ENCODE measurements at places on chromosomes 7 and 10.

- no peak for DNase-seq
Observed at GRCh38 chr10:50567384-50567783, 56.4 kb downstream of the SGMS1 start.

- no peak for DNase-seq
Observed at GRCh38 chr7:47368190-47368812, 213.6 kb downstream of the TNS3 start.

GRCh38 chr7:119175911-119176627, 951.6 kb downstream of the ANKRD7 start:
- DNase-seq = peak; percentile 90

- DNase-seq = no peak
Observed at GRCh38 chr10:30045961-30046360, 13.4 kb downstream of the JCAD start.

DNA sequence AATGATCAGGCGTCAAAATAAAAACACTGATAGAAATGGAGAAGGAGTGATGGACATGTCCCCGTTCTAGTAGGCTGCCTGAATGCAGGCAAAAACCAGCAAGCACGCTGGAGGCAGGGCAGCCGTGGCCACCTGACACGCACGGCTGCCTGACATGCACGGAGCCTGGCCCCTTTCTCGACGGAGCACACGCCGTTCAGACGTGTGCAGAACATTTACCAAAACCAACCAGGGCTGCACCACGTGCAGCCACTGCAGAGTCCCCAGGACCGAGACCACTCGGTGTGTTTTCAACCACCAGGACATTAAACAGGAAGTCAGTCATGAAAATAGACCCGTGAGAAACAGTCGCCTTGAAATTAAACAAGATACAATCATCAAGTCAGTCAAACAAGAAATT, 61.9 kb upstream of the NKX6-2 start:
- DNase-seq = no peak

DNA sequence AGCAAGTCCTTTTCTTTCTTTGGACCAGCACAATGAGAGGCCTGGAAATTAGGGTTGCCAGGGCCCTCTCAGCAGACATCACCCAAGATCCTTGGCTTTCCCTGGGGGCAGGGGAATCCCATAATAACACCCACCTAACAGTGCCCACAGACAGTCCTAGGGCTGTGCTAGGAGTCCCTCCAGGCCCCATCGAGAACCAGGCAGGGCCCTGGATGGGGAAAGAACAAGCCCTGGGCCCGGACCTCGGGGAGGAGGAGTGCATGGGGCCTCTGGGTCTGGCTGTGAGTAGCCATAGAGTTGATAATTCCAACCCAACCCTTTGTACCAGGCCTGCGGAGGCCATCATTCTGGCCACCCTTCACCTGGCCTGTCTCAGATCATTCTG, 201.2 kb upstream of the ZMIZ1 start:
- no peak for DNase-seq

- no peak for DNase-seq
Observed at GRCh38 chr7:130435311-130435854, 5.4 kb downstream of the CEP41 start.

DNA sequence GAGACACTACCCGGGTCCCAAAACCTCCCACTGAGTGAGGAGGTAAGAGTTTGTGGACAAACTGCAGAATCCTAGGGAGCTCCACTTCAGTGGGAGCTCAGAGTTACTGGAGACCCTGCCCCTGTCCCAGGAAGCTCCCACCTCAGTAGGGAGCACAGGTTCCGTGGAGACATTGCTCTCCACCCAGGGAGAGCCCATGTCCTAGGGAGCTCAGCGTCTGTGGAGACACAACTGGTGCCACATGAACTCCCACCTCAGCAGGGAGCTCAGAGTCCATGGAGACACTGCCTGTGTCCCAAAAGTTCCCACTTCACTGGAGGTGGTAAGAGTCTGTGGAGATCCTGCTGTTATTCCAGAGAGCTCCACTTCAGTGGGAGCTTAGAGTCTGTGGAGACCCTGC, 6.3 kb downstream of the MYO1G start:
- DNase-seq = no peak

DNA sequence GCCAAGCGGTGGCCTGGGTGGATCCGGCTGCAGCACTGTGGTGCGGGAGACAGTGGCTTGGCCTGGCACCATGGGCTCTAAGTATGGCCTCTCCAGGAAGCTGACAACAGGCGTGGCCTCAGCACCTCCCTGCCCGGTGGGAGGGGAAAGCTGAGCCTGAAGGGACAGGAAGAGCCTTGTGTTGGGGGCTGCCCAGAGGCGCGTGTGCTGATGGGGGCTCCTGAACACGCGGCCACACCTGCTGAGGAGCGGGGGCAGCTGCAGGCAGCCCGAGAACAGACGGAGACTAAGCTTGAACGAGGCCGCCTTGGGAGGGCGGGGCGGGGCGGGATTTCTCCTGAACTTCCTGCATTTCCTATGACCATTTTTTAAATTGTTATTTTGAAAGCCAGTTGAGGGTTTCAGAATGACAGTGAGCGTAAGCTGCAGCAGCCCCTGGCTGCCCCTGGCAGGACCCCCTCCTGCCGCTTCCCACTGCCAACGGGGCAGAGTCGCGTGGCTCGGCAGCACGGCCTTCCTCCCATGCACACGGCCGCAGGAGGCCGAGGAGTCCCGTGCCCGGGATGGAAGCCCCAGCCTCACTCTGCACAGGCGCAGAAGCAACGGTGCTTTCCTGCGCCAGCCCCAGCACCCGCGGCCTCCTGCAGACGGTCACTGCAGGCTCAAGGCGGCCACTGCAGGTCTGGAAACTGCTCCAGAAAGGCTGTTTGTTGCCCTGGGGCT, 43.2 kb downstream of the DPYSL4 start:
- no peak for DNase-seq

GRCh38 chr10:124629415-124629814, 114.8 kb downstream of the FAM53B start:
- no peak for DNase-seq

DNA sequence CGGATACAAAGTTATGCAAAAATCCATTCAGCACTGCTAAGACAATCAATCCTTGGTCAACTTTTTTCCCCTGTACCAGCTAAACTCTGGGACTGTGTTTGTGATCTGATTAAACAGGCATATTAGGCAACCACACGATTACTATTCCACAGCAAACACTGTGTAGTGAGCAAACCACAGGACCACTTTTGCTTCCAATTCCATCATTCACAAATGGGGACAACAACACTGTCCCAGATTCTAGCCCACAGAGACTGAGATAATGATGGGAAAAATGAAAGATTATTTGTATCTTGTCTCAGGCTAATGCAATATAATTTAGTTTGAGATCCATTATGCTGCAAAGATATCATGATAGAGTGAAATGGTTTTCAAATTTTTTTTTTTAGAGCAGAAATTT, 163.7 kb upstream of the AOAH start:
- no peak for DNase-seq

DNA sequence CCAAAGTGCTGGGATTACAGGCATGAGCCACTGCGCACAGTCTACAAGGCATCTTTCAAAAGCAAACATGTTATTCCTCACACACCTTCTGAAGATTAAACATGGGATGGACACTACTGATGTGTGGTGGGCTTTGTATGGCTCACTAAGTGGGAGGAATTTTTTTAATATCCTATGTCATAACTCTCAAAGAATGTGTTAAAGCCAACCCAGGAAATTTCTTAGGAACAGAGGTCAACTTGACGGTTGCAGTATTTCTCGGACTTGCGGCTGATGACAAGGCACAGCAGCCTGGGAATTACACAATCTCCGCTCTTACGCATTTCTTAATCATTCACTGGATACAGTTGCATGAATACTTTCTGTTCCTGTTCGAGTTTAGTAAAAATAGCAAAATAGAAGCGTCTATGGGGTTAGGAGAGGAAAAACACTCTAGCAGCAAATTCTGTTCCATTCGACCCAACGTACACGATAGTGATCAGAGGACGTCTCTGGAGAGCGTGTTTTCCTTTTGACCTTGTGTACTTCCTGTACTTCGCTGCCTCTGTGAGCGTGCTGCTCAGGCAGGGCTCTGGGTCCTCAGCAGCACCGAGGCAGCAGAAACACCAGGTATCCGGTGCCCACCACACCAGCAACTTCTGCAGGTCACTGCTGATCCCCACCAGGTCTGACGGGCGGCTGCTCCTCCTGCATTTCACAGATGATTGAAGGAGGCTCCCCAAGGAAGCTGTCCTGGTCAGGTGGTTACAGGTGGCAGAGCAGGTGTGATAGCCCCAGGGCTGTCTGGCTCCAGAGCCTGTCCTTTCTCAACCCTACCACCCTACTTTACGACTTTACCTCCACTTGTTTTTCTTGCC, 26.4 kb upstream of the SRGN start:
- no peak for DNase-seq

DNA sequence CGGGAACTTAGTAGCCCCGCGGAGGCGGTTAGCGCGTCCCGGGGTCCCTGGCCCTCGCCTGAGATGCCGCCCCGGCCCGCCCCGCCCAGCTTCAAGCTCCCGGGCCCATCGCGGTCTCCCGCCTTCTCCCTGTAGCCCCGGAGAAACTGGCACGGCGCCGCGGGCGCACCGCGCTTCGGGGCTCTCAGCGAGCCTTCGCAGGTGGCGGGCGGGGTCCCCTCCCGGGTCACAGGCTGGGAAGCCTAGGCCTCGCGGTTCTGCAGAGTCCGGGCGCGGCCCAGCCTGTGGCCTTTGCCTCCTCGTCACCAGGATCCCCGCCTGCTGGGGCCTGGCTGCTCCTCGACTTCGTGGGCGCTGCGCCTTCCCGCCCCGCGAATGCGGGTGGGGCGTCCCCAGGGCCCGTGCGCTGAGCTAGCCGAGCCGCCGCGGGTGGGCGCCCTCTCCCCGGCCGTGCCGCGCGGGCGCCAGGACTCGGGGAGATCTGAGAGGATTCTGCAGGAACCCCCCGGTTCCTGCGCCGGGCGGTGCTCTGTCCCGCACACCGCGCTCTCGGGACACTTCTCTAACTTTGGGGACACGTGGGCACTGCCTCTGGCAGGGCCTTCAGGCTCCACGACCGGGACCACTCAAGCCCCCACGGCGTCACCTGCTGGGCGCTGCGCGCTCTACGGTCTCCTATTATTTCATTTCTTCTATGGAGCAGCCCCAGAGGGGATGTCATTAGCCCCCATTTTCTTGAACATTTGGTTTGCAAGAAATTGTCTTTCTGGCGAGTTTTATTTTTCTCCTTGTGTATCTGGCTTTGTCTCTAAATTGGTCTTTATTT, 682 bp upstream of the RGS10 start:
- DNase-seq = no peak

DNA sequence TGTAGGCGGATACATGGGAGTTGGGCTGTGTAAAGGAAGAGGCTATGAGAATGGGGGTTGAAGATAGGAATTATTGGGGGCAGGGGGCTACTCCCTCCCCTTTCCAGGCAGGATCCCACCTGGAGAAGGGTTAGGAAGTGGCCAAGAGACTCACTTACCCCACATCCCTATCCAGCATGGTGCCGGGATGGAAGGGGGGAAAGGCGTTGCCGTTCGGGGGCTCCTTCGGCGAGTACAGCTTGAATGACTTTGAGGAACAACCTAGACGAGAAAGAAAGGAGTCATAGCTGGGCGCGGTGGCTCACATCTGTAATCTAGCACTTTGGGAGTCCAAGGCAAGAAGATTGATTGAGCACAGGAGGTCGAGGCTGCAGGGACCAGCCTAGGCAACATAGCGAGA, 8.9 kb downstream of the LDB1 start:
- no peak for DNase-seq

DNA sequence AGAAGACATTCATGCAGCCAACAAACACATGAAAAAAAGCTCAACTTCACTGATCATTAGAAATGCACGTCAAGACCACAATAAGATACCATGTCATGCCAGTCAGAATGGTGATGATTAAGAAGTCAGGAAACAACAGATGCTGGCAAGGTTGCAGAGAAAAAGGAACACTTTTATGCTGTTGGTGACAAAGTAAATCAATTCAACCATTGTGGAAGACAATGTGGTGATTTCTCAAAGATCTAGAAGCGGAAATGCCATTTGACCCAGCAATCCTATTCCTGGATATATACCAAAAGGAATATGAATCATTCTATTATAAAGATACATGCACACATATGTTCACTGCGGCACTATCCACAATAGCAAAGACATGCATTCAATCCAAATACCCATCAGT, 77.6 kb downstream of the C10orf90 start:
- DNase-seq = no peak

DNA sequence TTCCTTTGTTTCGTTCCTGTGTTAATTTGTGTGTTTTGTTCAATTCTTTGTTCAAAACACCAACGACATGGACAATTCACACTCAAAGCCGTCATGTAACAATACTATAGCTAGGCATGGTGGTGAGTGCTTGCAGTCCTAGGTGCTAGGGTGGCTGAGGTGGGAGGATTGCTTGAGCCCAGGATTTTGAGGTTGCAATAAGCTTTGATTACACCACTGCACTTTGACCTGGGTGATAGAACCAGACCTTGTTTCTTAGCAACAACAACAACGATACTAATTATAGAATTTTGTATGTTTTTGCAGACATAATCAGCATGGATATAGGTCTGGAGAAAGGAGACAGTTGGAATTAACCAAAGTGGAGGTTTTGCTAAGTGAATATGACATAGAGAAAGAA, 936.2 kb downstream of the PCDH15 start:
- DNase-seq = no peak

DNA sequence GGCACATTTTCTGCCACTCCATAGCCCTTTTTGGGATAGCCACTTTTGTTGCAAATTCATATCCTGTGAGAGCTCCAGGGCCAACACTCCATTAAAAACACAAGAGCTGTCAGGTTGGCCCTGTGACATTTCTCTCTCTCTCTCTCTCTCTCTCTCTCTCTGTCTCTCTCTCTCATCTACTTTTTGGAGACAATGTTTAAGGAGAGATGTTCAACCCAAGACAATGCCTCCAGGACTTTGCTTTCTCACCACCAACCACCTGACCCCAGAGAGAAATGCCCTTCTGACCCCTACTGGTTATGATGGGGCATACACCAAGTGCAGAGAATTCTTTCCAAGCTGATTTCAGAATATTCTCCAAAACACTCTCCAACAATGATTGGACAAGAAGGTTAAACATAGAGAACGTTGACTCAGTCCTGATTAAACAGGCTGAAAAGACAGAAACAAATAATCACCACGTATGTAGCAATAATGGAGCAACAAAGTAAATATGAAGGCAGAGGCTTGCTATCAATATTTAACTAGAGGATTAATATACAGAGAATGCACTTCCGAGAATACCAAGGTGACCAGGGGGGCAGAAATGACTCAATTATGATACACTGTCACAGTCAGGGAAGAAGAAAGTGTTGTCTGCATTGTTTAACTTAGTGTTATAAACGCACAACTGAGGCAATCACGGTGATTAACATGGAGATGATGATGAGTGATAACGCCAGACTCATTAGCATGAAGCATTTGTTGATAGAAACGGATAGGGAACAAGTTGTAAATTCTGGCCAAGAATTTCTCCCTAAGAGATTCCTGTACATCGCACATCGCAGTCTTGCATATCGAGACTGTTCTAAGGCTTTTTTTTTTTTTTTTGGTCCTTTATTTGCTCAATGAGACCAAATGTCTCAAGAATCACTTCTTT, 178.5 kb downstream of the NRP1 start:
- no peak for DNase-seq

DNA sequence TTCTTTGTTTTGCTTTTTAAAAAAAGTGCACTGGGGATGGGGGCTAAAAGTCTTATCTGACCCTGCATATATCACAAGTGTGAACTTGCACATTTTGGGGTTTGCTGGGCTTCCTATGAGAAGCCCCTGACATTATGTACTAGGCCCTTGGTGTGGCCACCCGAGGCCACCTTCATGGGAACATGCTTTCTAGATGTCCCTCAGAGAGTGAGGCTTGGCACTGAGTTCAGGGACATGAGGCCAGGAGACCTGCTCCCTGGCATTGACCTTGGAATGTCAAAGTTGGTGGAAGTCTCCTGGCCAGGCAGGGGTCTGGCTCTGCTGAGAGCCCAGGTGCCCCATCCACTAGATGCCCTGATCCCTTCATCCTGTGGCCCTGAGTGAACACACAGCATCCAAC, 536.2 kb downstream of the TCERG1L start:
- DNase-seq = no peak

Measured in iPS DF 6.9 (cell line).